ENCODE measurements at places on chromosomes 3 and 15.

DNA sequence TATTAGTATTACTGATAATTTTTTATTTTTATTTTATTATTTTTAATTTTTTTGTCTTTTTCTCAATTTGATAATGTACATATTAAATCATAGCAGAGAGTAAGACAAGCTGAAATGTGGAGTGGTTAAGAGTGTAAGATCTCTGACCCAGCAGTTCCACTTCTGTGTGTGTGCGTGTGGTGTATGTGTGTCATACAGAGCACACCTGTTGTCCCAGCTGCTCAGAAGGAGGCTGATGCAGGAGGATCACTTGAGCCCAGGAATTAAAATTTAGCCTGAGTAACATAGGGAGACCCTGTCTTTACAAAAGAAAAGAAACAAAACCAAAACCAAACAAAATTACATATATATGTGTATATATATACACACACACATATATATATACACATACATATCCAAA lies 1.4 kb upstream of the CIDEC start:
- DNase-seq, result no peak

DNA sequence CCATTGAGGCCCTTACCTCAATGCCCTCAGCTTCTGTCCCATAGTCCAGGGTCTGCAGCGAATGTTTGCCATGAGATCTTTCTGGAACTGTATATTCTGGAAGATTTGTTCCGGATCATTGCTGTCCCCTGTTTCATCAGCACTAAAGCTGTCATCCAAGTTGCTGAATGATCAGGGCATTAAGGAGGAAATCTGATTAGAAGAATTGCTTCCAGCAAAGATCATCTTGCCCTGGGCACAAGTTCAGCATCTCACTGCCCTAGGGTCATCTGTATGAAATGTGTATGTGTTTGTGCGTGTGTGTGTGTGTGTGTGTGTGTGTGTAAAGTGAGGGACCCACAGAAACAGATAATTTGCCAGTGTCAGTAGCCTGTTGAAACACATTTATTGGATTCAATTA lies 1.4 kb downstream of the TMC3 start:
- DNase-seq, result no peak

DNA sequence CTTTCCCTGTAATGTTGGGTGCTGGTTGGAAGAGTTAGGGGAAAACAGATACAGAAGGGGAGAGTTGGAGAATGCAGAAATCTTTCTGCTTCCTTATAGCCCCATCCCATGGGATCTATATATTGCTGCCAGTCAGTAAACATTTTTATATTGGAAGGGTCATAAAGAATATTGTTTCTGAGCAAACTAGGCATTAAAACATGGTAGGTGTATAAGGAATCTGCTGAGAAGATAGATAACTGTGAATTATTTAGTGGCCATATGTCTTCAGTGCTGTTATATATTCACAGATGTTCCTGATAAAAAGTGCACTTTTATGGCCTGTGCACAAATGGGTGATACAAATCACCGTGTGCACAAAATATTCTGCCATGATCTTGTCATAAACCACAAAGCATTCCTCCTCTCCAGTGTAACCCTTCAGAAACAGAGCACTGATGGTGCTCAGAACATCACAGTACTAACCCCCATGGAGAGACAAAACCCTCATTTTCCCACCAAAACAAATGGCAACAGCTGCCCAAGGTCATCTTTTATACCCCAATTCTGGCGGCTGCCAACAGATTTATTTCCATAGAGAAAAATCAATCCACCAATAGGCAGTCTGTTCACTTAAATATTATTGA lies 269.3 kb downstream of the SLC9A9 start:
- DNase-seq, result no peak

DNA sequence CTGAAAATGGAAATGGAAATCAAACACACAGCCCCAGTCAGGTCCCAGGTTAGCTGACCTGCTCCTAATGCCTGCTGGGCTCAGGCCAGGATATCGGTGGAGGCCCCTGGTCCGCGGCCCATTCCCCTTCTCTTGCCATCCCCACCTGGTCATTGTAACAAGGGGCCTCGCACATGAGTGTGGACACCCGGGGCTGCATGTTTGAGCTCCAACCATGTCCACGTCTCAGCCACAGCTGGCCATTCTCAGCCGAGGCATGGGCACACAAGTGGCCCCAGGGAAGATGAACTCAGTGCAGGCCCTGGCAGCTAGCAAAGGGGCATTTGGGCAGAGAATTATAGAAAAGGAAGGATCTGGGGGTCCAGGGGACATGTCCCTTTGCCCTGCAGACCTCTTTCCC lies 41.7 kb downstream of the FAM174B start:
- no peak for DNase-seq

DNA sequence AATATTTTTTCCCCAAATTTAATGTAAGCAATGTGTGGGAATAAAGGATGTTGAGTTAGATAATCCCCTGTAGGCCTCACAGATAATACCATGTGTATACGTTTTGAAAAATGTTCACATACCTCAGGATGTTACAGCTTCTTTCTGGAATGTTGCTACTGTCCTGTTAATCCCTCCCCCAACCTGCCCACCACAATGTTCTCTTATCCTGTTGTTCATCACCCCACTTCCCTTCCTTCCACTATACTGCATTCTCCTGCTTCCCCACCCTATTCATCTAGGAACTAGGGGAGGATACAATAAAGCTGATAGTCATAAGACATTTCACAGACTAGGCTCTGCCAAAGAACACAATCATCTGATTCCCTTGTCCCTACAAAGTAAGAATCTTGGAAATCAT lies 92.1 kb downstream of the IGF2BP2 start:
- DNase-seq, result no peak

GRCh38 chr3:65785065-65785645 lies 253.6 kb downstream of the MAGI1 start:
- no peak for DNase-seq

DNA sequence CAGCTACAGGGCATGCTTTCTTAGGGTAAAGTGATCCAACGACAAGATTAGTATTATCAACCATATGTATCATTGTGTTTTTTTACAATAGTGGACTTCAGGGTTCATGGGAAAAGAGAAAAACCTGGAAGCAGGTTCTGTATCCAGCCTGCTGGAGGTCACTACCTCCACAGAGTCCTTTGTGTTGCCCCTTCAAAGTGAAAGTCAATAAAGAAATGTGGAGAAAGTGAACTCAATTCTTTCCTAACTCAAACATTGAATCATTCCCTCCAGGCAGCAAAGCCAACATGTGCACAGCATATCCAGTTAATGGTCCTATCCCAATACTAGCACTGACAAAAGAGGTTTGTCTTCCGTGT lies 45.4 kb downstream of the FGF7 start:
- DNase-seq, result no peak

DNA sequence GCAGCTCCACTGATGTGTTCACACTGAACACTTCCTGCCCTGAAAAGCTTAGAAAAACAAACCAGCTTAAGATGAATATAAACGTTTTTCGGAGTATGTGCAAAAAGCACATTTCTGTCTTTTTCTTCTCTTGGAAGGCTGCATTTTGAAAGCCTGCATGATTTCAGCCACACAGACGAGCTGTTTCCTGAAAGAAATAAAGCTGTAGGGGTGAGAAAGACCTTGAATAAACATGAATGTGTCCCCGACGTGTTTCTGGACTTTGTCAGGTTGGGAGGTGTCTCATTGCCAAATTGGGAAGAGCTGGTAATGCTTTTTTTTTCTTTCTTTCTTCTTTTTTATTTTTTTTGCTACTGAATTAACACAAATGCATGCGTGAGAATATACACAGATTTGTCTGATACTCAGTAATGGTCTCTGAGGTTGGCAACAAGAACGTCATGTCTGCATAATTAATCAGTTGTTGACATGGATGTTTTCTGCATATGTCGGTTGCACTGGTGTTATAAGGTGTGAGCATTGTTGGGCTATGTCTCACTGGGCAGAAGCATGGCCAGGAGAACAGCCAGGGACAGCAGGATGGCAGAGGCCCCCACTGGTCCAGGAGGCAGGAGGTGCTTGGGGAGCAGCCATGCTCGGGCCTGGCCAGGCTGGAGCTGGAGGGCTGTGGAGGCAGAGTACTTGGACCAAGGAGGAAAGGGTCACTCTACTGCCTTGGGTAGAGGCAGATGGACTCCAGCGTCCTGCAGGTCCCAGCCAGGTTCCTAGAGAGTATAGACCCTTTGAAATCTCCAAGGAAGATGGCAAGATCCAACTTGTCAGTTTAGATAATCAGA lies 39.0 kb downstream of the ADAMTSL3 start:
- DNase-seq, result no peak

GRCh38 chr3:111729087-111729846 lies 129.8 kb upstream of the PHLDB2 start:
- DNase-seq, result no peak

DNA sequence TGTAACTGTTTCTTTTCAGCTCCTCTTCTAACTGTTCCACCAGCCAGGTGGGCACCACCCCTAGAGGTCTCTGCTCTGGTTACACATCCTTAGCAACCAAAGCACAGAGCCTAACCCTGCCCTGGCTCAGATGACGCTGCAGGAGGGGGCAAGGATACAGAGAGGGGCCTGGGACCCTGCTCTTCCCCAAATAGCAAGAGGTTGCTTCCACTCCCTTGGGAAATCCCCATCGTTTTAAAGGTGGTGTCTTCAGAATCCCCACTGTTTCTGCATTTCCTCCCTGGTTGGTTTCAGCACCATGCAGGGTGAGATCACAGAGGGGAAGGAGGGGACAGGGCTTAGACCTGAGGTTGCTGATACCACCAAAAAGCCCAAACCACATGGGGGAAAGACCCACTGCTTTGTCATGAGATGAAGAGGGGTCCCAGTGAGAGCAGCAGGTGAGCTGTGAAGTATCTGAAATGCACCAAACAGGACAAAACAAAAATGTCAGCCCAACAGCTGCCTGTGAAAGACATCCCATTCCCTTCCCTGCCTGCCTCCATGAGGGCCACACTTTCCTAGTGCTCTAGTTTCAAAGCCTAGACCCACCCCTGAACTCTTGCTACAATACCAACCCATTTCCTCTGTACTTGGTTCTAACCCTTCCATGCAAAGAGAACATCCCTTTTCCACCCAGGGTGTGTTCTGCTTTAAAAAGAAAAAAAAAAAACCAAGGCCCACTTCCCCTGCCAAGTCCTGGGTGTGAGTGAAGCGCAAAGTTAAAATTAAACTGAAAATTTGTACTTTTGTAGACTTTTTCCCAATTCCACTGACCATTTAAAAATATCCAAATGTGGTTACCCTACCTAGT lies 29.0 kb downstream of the ANP32A start:
- no peak for DNase-seq

GRCh38 chr3:122215592-122216298 lies 32.3 kb downstream of the CASR start:
- DNase-seq, result no peak

GRCh38 chr3:107273771-107274170 lies 103.5 kb upstream of the CCDC54 start:
- no peak for DNase-seq

DNA sequence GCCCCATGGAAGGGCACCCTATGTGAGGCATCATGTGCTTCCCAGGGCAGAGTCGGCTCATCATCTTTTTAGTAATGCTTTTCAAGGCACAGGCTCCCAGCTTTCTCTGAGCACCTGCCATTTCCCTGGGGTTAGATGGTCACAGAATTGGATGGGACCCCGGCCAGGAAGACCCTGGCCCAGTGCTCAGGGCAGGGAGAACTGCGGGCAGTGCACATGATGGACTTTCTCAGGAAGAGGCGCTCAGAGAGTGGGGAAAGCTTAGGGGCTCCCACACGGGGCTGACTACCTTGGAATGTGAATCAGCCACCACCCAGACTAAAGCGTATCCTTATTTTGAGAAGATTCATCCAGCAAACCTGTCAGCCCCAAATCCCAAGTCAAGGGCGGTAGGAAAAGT lies 16.5 kb upstream of the SKOR1 start:
- no peak for DNase-seq
